IMR-90 (cell line): ENCODE measurements at places on chromosomes 5 and 9. TPM values are rescaled to one million over a fixed set of nuclear protein-coding genes. Genes with fewer than 3 reads are reported as not detected.

ENHO gene
- total RNA-seq, result not detected in 2 replicates

- peak overlapping the region; percentile 13 for H3K4me3 ChIP-seq
- no peak overlapping the region for H3K27ac ChIP-seq
- peaks cover 32% of the 10 kb centered on the region for H3K27me3 ChIP-seq
- peak; percentile 25 for DNase-seq
- H3K36me3 ChIP-seq, result no peaks in the 10 kb centered on the region
Observed at GRCh38 chr9:114153761-114154599, 1.4 kb upstream of the COL27A1 start.

GRCh38 chr5:169020102-169020501, 280.8 kb downstream of the SLIT3 start:
- no peaks in the 10 kb centered on the region for H3K36me3 ChIP-seq
- DNase-seq, result no peak
- H3K27ac ChIP-seq, result no peak overlapping the region
- no peaks in the 10 kb centered on the region; the same call in 1 of the 2 replicates for H3K27me3 ChIP-seq
- H3K4me1 ChIP-seq, result no peaks in the 10 kb centered on the region

DNA sequence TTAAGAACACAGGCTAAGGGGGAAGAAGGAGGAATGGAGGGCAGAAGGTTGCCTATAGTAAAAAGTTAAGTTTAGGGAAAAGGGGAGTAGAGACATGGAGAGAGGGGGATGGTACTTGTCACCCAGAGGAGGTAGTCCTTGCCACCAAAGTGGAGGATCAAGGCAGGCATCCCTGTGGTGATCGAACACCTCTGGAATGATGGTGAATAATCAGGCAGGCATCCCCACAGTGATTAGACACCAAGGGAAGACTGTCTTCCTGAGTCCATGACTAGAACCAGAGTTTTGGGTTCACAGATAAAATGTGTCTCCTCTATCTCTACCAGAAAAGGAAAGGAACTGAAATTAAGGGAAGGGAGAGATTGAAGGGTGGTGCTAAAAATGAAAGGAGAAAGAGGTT, 19.2 kb upstream of the HMGCS1 start:
- DNase-seq, result no peak
- no peaks in the 10 kb centered on the region for H3K27me3 ChIP-seq
- no peaks in the 10 kb centered on the region for H3K4me1 ChIP-seq
- H3K36me3 ChIP-seq, result no peaks in the 10 kb centered on the region

PPP1R2B gene
- total RNA-seq, result not detected in 2 replicates

DNA sequence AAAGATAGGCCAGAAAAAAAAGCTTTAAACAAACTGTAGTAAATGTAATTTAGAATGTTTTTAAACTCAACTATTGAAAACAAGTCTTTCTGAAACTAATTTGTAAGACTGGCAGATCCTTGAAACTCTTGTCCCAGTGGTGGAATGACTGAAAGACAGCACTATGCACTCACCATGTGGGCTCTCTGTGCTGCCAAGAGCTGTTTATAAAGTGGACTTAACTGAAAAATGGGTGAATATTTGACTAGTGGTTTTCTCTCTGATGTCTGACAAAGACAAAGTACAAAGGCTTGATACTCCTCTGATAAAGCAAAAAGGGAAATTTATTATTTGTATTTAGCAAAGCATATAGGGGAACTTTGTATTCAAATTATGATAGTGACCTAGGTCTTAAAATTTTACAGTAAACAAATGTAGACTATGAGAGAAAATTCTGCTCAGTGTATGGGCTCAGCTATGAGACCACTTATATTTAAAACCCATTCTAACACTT, 635.4 kb downstream of the NR2F1-AS1 start:
- peak; percentile 28 for DNase-seq
- H3K36me3 ChIP-seq, result no peaks in the 10 kb centered on the region
- H3K4me3 ChIP-seq, result no peak overlapping the region
- peak overlapping the region; percentile 64; the same call in 1 of the 2 replicates for H3K27ac ChIP-seq
- 0 out of 2 replicates have a peak, but pooled peaks cover 1% of the 10 kb centered on the region for H3K4me1 ChIP-seq

- H3K27ac ChIP-seq, result peak overlapping the region; percentile 77
- DNase-seq, result peak; percentile 99
Observed at GRCh38 chr5:98309785-98310598, 463.5 kb upstream of the RGMB start.

KIF4B gene
- under 0.01 TPM in 2 replicates for total RNA-seq

- no peak overlapping the region for H3K4me3 ChIP-seq
- no peaks in the 10 kb centered on the region for H3K27me3 ChIP-seq
- H3K36me3 ChIP-seq, result peaks cover 2% of the 10 kb centered on the region; the same call in 1 of the 2 replicates
- peaks cover 28% of the 10 kb centered on the region for H3K4me1 ChIP-seq
- H3K27ac ChIP-seq, result peak overlapping the region; percentile 19
Observed at GRCh38 chr9:124695280-124695890, 75.7 kb downstream of the NR6A1 start.

DNA sequence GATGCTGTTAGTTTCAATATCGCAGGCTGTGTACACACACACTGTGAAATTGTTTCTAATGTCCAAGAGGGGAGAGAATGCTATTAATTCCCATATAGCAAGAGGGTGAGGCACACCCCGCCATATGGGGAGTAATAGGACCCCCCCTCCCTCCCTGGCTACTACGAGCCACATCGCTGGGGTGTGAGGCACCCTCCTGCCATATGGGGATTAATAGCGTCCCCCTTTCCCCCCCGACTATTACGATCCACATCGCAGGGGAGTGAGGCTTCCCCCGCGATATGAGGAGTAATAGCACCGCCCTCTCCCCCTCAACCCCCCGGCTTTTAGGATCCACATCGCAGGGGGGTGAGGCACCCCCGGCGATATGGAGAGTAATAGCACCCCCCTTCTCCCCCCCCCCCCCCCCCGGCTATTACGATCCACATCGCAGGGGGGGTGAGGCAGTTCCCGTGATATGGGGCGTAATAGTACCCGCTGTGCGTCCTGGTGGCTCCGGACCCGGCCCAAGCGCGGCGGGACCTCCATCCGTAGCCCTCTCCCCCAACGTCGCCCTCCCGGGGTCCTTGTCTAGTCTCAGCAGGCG, 494 bp upstream of the STK32A start:
- peaks cover 17% of the 10 kb centered on the region for H3K27me3 ChIP-seq
- DNase-seq, result no peak
- no peaks in the 10 kb centered on the region for H3K4me1 ChIP-seq
- no peaks in the 10 kb centered on the region for H3K36me3 ChIP-seq

ZNF879 gene
- 3.3 and 3.4 TPM in 2 replicates for total RNA-seq

PCDHGA12 gene
- 8.8 and 9.7 TPM in 2 replicates for total RNA-seq

DNA sequence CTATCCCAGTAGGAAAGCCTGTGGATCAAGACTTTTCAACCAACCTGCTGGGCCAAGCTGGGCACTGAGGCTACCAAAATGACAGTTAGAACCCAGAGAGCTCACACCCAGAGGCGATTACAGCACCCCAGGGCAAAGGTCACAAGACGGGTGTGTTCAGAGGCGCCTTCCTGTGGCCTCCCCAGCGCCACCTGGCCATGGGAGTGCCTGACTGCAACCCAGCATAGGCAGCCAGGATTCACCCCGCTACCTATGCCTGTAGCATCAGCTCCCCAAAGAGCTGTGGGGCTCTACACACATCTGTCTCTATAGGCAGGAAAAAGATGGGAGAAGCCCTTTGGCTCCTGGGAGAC, 33.5 kb downstream of the PDGFRB start:
- no peaks in the 10 kb centered on the region for H3K27me3 ChIP-seq
- no peak overlapping the region for H3K27ac ChIP-seq
- DNase-seq, result no peak
- H3K4me1 ChIP-seq, result no peaks in the 10 kb centered on the region

GRCh38 chr9:125948887-125949596, 201.9 kb downstream of the PBX3 start:
- no peaks in the 10 kb centered on the region for H3K36me3 ChIP-seq
- H3K4me1 ChIP-seq, result no peaks in the 10 kb centered on the region
- H3K4me3 ChIP-seq, result no peak overlapping the region
- H3K27ac ChIP-seq, result no peak overlapping the region
- H3K27me3 ChIP-seq, result no peaks in the 10 kb centered on the region
- no peak for DNase-seq

TMEM171 gene
- total RNA-seq, result 3.0 and 3.3 TPM in 2 replicates

ACOT12 gene
- not detected in 2 replicates for total RNA-seq

NR5A1 gene
- not detected in 2 replicates for total RNA-seq

DNA sequence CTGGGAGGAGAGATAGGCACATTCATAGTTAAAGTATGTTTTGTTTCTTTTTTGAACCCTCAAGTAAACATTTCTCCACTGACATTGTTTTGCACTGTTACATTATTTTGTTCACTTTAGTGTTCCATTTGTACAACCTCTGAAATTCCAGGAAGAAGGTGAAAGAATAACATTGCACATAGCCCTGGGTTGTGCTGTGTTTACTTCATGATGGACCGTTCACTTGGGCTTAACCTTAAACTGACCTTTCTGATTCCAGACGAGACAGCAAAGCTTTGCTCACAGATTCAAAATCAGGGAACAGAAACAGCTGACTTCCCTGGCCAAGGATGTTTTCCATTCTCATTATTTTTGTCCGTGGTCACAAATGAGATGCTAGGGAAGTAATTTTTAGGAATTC, 42.8 kb upstream of the GDNF start:
- peak; percentile 80 for DNase-seq
- H3K36me3 ChIP-seq, result no peaks in the 10 kb centered on the region

IGFBPL1 gene
- under 0.01 TPM in 1 of 2 replicates, not detected in the other for total RNA-seq

DNA sequence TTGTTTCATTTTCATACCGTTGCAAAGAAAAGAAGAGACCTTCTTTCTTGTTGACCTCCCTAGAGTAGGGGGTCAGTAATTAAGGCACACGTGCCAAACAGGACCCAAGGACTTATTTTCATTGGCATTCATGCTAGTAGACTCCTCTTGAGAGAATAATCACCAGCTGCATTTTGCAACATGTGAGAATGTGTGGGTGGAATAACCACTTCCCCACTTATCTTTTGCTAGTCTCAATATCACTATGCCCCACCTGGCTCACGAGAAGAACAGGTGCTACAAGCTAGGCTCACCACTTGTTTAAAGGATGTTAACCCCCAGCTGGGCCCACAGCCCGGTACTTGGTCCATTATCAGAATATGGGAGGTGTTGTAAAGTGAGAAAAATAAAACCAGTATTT, 460.7 kb upstream of the MEF2C start:
- no peaks in the 10 kb centered on the region for H3K4me1 ChIP-seq
- H3K27me3 ChIP-seq, result no peaks in the 10 kb centered on the region
- no peak overlapping the region for H3K4me3 ChIP-seq
- no peak overlapping the region for H3K27ac ChIP-seq
- no peaks in the 10 kb centered on the region for H3K36me3 ChIP-seq

DNA sequence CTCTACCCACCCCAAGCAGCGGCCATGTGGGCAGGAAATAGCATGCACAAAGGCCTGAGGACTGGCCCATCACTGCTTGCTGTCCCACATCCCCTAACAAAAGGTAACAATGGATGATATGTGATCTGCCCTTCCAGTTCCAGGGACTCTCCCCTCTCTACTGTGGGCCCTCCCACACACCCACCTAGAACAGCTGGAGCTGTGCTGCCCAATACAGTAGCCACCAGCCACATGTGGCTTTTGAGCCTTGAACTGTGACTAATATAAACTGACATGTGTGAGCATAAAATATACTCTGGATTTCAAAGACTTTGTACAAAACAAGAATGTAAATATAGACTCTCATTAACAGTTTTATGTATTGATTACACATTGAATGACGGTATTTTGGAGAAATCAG, 78.1 kb downstream of the C5orf15 start:
- H3K27ac ChIP-seq, result no peak overlapping the region
- DNase-seq, result no peak
- peaks cover 41% of the 10 kb centered on the region for H3K27me3 ChIP-seq
- no peaks in the 10 kb centered on the region for H3K36me3 ChIP-seq
- H3K4me3 ChIP-seq, result no peak overlapping the region

FGF1 gene
- 7.7 and 8.1 TPM in 2 replicates for total RNA-seq

DNA sequence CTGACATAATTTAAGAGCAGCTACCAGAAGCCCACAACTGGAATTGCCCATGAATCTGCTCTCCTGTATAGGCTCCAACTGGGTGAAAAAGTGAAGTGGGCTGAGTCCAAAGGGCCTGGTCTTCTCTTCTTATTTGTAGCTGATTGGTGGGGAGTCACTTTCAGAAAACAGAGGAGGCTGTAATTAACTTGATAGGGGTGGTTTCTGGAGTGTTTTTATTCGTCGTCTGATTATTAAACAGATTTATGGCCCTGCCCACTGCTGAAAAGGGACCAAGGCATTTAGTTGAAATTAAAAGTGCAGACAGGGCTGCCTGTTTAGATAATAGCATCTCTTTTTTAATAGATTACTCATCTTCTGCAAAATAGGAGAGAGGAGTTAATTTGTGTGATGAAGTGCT, 81.0 kb upstream of the SAP30L start:
- no peak for DNase-seq
- peaks cover 20% of the 10 kb centered on the region for H3K4me1 ChIP-seq
- no peak overlapping the region for H3K27ac ChIP-seq
- no peaks in the 10 kb centered on the region for H3K27me3 ChIP-seq
- 0 out of 2 replicates have a peak, but pooled peaks cover 2% of the 10 kb centered on the region for H3K36me3 ChIP-seq

EFNA5 gene
- 1.6 and 2.2 TPM in 2 replicates for total RNA-seq

GRCh38 chr5:124337996-124338395, 408.4 kb downstream of the ZNF608 start:
- peaks cover 3% of the 10 kb centered on the region; the same call in 1 of the 2 replicates for H3K27me3 ChIP-seq
- no peaks in the 10 kb centered on the region for H3K36me3 ChIP-seq
- H3K4me1 ChIP-seq, result no peaks in the 10 kb centered on the region
- H3K4me3 ChIP-seq, result no peak overlapping the region
- H3K27ac ChIP-seq, result no peak overlapping the region

DNA sequence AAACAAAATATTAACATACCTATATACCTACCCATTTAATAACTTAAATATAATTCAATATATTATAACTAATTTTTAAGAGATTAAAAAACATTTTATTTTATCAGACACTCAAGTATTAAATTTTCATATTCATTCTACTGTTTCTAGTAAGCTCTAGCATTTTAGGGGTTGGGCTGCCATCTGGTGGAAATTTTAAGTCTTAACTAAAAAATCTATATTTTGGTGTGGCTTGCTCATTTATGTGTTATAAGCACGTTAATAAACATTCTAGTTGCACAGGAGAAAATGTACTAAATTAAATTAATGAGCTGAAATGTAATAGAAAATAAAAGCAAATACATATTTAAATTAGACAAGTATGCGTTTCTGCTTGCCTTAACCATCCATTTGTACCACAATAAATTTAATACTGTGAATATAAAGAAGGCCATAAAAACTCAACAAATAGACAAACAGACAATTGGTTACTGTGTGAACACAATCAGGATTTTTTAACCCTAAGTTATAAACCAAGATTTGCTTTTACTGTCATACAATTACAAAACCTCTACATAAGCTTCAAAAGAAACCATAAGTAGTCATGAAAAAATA, 1728.3 kb upstream of the CDH9 start:
- no peaks in the 10 kb centered on the region for H3K4me1 ChIP-seq
- H3K4me3 ChIP-seq, result no peak overlapping the region
- peak; percentile 21 for DNase-seq
- H3K27me3 ChIP-seq, result no peaks in the 10 kb centered on the region
- no peaks in the 10 kb centered on the region for H3K36me3 ChIP-seq

GRCh38 chr9:91782708-91783214, 167.3 kb downstream of the ROR2 start:
- peaks cover 7% of the 10 kb centered on the region; the same call in 1 of the 2 replicates for H3K36me3 ChIP-seq
- no peak overlapping the region for H3K27ac ChIP-seq
- H3K4me1 ChIP-seq, result peaks cover 9% of the 10 kb centered on the region
- DNase-seq, result no peak
- H3K4me3 ChIP-seq, result no peak overlapping the region
- no peaks in the 10 kb centered on the region; the same call in 1 of the 2 replicates for H3K27me3 ChIP-seq
